NCI-H146 (cell line): ENCODE measurements at places on chromosomes 4 and X.

DNA sequence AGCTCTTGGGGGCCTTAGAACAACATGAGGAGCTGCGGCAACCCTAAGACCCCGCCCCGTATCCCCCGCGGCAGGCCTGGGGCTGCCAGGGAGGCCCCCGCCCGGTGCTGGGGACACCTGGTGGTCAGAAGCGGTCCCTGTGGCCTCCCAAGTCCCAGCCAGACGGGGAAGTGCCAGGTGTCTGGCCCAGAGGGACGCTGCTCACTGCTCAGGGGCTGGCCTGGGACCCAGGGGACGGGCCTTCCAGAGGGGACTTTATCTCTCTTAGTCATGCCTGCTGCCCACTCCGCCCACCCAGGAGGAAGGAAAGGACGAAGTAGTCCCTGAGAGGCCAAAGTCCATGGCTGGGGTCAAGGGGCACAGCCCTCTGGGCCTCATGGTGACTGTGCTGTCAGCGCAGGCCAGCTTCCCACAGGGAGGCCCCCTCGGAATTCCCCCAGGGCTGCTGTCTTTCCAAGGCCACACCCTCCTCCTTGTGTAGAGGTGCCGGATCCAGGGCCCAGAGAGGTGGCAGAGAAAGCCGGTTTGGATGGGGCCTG lies 31.0 kb upstream of the HTRA3 start:
- peak; percentile 51 for DNase-seq

DNA sequence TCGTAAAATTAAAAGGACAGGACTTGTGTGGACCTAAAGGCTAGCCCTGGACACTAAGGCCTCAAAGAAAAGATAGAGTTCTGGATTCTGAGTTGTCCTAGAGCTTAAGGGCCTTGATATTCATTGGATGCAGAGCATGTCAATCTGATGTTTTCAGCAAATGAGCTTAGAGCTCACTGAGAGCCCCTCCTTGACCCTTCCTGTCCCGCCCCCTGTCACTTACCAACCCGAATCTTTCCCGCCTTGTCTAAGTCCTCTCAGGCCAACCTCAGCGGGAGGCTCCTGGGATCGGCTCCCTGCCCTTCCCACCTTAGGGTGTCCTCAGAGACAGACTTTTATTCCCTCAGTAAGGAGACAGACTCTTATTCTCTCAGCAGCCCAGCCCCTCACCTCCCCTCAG lies at the start of gene CT47C1:
CT47C1 (plus strand) TSS at position 250 of the 400 bp plus-strand sequence. CDS start 233 bp downstream, outside the sequence.
- no peak for DNase-seq

DNA sequence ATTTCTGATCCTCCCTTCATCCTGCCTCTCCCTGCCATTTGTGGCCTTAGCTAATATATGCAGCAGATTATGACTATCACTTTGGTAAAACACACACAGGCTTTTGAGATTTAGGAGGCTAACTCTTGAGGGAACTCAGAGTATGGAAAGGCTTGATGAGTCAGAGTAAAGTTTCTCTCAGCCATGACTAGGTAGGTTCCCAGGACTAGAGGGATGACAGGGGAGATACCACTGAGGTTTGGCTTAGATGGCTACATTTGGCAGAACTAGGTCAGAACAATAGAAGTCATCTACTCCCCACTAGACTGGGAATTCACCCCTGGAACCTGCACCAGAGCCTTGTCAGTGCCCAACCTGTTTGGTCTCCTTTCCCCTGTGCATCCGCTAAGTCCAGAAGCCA lies 585.7 kb downstream of the TLL1 start:
- no peak for DNase-seq

GRCh38 chr4:56786955-56787354 lies 34.5 kb downstream of the SPINK2 start:
- DNase-seq, result no peak

GRCh38 chr4:65773636-65774035 lies 103.3 kb upstream of the EPHA5 start:
- no peak for DNase-seq

DNA sequence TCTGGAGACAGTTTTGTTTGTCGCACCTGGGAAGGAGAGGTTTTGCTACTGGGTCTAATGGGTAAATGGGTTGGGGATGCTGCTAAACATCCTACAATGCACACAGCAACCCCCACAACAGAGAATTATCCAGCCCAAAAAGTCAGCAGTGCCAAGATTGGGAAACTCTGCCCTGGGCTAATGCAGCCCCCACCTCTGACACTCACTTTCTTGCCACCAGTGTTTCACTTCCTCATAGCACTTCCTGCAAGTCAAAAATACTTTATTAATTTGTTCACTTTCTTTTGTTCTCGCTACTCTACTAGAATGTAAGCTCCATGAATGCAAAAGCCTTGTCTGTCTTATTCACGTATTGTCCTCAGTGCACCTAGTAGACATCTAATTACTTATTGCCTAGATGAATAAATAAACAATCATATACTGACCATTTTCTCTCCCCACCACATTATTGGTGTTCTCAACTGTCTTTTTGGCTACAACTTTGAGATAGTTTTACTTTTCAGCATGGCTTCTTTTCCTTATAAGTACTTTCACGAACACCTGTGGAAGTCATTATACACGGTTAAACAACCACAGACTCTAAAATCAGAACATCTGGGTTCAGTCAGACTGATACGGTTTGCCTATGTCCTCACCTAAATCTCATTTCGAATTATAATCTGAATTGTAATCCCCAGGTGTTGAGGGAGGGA lies 82.0 kb upstream of the PITX2 start:
- no peak for DNase-seq

GRCh38 chrX:143231492-143231891 lies 205.8 kb downstream of the SPANXN4 start:
- no peak for DNase-seq

DNA sequence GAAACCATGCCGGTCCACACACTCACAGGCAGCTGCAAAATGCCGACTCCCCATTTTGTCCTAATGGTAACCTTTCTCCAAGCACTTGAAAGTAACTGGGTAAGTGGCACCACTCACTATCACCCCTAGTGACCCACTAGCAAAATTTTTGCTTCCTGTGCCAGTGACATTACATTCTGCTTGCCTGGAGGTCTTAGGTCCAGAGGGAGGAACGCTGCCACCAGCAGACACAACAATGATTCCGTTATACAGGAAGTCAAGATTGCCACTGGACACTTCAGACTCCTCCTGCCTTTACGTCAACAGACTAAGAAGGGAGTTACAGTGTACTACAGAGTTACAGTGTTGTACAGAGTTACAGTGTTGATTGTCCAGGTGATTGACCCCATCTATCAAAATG lies 11.8 kb upstream of the TMEM192 start:
- no peak for DNase-seq

- DNase-seq, result no peak
Observed at GRCh38 chr4:14744346-14744745, 257.9 kb upstream of the CPEB2 start.

DNA sequence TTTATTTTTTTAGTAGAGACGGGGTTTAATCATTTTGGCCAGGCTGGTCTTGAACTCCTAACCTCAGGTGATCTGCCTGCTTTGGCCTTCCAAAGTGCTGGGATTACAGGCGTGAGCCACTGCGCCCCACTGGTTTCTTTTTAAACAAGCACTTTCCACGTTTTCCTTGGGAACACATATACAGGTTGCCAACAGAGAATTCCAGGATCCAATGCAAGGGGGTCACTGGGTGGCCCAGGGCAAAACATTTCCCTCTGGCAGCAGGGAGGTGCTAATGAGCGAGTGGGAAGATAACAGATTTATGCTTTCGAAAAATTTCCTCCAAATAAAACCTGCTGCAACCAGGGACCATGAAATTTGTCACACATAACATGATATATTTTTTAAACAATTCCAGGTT lies 41.1 kb downstream of the ADRA2C start:
- DNase-seq, result no peak

DNA sequence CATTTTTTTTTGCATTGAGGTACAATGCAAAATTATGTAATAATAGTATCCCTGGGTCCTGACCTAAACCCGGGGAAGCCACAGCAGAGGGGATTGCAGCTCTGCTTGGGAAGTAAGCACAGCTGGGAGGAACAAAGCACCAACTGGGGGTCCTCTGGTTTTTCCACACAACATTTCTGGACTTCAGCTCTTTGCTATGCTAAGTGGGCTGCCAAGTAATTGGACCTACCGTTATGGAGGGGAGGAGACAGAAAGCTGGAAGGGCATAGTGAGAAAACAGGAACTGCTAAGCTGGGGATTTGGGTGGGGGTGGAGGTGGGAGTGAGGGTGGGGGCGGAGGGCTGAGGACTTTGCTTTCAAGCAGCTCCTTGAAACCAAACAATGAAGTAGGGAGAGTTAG lies 183.3 kb downstream of the ZIC3 start:
- peak; percentile 84 for DNase-seq

DNA sequence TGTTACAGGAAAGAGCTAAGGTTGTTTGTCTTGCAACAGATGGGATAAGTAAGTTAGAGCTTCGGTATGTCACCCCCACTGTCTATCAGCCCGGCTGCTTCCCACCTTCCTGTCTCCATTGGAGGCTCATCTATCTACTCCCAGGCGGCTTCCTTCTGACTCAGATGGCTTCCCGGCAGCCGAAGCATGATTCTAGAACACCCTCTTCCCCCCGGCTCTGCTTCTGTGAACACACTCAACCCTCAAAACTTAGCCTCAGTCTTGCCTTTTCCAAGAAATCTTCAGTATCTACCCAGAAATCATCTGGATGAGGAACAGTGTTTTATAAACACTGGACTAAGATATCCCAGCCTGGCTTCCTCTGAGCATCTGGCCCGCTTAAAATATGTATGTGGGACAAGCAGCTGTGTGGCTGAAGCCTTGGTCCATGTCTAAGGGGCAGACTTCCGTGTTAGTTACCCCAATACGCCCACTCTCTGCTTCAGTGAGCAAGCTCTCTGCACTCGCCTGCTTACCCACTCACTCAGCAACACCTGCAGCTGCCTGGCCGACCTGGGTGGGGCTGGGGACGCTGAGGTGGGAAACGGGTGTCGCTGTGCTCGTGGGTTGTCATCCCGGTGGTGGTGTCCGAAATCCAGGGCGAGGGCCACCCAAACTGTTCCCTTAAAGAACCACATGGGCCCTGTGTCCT lies 12.0 kb upstream of the SLC2A9 start:
- DNase-seq, result no peak

GRCh38 chr4:52037689-52038102 lies 403 bp downstream of the SGCB start:
- DNase-seq, result peak; percentile 76

DNA sequence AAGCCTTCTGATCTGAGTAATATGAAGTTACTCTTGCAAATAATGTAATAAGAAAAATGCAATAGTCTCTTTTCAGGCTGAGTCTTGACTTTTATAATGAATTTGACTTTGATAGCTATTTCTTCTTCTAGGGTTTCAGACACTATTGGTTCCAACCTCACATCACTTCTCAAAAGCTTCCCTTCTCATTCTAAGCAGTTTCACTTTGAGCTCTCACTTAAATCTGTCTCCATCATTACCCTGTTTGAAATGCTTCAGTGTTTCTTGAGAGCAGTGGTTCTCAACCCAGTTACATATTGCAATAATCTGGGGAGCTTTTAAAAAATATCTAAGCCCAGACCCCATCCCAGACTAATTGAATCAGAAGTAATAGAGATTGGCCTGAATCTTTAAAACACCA lies 40.5 kb upstream of the BMP2K start:
- no peak for DNase-seq
